ENCODE measurements at places on chromosomes 2 and 18. TPM values are rescaled to one million over a fixed set of nuclear protein-coding genes. Genes with fewer than 3 reads are reported as not detected.

Gene TBR1
- not detected for total RNA-seq

Gene MC5R
- not detected for total RNA-seq

Gene FAP
- total RNA-seq = 0.76 TPM

Gene VWC2L
- total RNA-seq = not detected

Gene OTOF
- 0.15 TPM for total RNA-seq

Gene AMER3
- not detected for total RNA-seq

Gene SIX3
- total RNA-seq = not detected

DNA sequence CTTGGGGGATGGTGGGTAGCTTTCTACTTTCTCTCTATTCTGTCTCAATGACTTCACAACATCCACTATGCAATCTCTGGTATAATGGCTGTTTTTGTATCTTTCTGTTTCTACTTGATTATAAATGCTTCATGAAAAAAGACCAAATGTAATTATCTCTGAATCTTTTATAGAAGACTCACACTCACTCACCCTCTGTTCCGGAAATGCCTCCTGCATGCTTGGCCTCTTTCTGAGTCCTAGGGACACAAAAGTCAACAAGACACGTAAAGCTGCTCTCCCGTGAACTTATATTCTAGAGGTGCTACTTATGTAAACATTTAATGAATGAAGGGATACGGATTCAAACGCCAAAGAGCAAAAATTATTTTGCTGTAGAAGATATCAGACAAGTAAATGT, 502.2 kb upstream of the SOX11 start:
- no peaks in the 10 kb centered on the region for H3K36me3 ChIP-seq
- DNase-seq = no peak
- H3K27ac ChIP-seq = no peak overlapping the region
- no peak overlapping the region for H3K4me3 ChIP-seq
- H3K27me3 ChIP-seq = no peaks in the 10 kb centered on the region
- no peaks in the 10 kb centered on the region for H3K4me1 ChIP-seq

- no peak for DNase-seq
- H3K4me3 ChIP-seq = no peak overlapping the region
- H3K27me3 ChIP-seq = no peaks in the 10 kb centered on the region
- H3K36me3 ChIP-seq = no peaks in the 10 kb centered on the region
- no peak overlapping the region for H3K27ac ChIP-seq
Measured at GRCh38 chr2:161139098-161139987, 20.9 kb upstream of the TANK start.

GRCh38 chr2:178177066-178177679, 17.1 kb upstream of the OSBPL6 start:
- no peak for DNase-seq
- no peaks in the 10 kb centered on the region for H3K36me3 ChIP-seq
- H3K27ac ChIP-seq = no peak overlapping the region

GRCh38 chr2:85413592-85414420, 3.6 kb upstream of the CAPG start:
- H3K4me1 ChIP-seq = no peaks in the 10 kb centered on the region
- H3K27ac ChIP-seq = no peak overlapping the region
- H3K4me3 ChIP-seq = peak overlapping the region; percentile 65

DNA sequence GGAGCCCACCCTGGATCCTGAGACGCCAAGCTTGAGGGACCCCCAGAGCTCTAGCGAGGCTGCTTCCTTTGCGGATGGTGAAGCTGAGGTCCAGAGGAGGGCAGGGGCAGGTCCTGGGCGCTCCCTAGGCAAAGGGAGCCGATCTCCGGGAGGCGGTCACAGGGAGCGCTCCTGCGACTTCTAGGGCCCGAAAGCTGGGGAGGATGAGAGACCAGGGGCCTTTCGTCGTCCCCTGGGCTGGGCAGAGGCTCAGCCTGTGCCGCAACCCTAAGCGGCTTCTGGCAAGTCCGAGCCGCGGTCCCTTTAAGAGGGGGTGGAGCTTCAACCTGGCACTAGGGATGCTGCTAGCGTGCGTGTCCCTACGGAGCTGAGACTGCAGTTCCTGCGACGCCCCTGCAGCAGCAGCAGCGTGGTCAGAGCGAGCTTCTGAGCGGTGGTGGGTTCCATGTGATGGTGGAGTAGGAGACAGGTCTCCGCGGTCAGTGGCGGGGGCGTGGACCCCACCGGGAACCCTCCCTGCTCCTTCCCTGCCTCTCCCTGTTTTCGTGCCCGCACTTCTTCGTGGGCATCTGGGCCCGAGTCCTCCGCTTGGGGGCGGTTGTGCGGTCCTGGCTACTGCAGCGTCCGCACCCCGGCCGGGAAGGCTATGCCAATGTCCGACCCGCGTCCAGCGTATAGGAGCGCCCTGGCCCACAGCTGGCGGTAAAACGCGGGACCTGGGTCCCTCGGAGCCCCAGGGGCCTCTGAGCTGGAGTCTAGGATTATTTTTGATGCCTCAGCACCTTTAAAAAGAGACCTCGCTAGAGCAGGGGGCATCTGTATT, 154.6 kb downstream of the CCDC74A start:
- DNase-seq = peak; percentile 85
- H3K4me1 ChIP-seq = no peaks in the 10 kb centered on the region
- H3K27me3 ChIP-seq = no peaks in the 10 kb centered on the region
- no peaks in the 10 kb centered on the region for H3K36me3 ChIP-seq
- peak overlapping the region; percentile 75 for H3K27ac ChIP-seq

GRCh38 chr2:113692698-113693428, 63.6 kb downstream of the SLC35F5 start:
- no peak overlapping the region for H3K4me3 ChIP-seq
- no peak for DNase-seq
- no peaks in the 10 kb centered on the region for H3K36me3 ChIP-seq
- H3K27me3 ChIP-seq = no peaks in the 10 kb centered on the region
- H3K4me1 ChIP-seq = no peaks in the 10 kb centered on the region

DNA sequence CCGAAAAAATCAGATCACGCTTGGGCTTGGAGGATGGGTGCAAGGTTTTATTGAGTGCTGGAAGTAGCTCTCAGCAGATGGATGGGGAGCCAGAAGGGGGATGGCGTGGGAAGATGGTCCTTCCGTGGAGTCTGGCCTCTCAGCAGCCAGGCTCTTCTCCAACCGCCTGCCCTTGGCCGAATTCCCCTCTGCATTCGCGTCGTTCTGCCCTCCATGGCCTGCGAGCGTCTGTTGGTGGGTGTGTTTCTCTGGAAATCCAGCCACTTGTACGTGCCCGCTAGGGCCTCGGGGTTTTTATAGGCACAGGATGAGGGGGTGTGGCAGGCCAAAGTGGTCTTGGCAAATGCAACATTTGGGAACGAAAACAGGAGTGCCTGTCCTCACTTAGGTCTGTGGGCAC, 815.2 kb downstream of the TSN start:
- H3K27ac ChIP-seq = no peak overlapping the region
- no peaks in the 10 kb centered on the region for H3K27me3 ChIP-seq
- no peak for DNase-seq
- no peak overlapping the region for H3K4me3 ChIP-seq
- H3K4me1 ChIP-seq = no peaks in the 10 kb centered on the region
- no peaks in the 10 kb centered on the region for H3K36me3 ChIP-seq

DNA sequence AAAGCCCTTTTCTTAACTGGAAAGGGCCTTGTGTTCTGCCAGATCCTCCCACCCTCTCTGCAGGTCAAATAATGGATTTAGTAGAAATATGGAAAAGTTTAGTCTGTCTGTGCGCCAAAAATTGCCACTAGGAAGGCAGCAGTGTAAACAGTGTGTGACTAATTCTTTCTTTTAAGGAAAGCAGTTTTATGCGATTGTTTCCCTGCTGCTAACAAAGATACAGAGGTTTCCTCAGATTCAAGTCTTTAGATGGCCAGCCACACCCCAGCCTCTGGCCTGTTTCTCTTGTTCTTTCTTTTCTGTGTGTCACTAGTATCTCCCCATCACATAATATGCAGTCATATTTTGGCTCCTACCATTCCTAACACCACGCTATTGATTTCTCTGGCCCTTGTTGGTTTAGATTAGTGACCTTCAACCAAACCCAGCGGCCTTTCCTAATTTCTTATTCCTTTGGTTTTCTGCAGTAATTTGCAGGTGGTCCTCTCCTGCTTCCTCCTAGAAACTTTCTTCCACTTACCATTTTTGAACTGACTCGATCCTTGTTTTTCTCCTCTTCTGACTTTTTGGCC, 157.4 kb downstream of the LTBP1 start:
- H3K4me1 ChIP-seq = peaks cover 30% of the 10 kb centered on the region
- no peaks in the 10 kb centered on the region for H3K27me3 ChIP-seq
- no peaks in the 10 kb centered on the region for H3K36me3 ChIP-seq
- no peak overlapping the region for H3K27ac ChIP-seq
- H3K4me3 ChIP-seq = no peak overlapping the region
- no peak for DNase-seq

DNA sequence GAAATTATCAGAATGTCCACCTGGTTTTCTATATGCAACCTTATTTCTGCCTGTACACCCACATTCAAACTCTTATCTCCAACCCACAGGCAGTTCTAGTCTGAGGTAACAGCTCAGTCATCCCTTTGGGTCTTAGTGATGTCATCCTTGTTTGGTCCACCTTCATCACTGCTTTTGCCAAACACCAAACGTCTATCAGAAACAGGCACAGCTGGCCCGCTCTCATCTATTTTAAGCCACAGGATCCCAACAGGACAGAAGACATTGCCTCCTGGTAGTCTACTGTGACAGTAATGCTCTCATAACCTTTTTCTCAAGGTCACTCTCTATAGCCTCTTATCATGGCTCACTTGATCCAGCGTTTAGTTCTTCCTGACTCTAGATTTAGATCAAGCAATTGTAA, 99.0 kb upstream of the CHAC2 start:
- no peaks in the 10 kb centered on the region for H3K27me3 ChIP-seq
- H3K36me3 ChIP-seq = no peaks in the 10 kb centered on the region
- no peak overlapping the region for H3K4me3 ChIP-seq
- no peaks in the 10 kb centered on the region for H3K4me1 ChIP-seq
- no peak overlapping the region for H3K27ac ChIP-seq

Data from ovary (tissue), 10 donors.